ENCODE measurements at places on chromosomes 1 and 21.
A peak's percentile ranks its signal among the peaks of the same experiment; 100 is the strongest.

DNA sequence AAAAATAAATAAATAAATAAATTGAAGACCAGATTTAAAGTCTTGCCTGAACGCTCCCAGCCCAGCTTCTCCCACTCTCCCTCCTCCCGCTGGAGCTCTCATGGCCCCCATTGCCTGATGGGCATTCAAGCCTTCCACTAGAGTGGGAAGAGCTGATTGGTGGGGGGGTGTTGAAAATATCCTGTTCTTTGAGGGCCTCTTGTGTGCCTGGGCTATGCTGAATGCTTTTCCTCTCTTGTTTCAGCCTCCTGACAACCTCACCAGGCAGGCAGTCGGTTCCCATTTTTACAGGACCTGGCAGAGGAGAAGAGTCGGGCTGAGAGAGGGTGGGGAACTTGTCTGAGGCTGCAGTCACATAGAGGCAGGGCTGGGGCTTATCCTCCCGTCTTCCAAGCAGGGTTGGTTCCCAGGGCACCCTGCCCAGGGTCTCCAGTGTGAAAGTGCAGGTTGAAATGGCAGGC is 59.2 kb upstream of the SSBP3 start:
- no peak for DNase-seq

GRCh38 chr1:29812408-29813135 is 576.2 kb downstream of the PTPRU start:
- no peak for DNase-seq

- DNase-seq: peak; percentile 48
These were observed 9.8 kb upstream of the CELSR2 start for GRCh38 chr1:109239409-109240068.

DNA sequence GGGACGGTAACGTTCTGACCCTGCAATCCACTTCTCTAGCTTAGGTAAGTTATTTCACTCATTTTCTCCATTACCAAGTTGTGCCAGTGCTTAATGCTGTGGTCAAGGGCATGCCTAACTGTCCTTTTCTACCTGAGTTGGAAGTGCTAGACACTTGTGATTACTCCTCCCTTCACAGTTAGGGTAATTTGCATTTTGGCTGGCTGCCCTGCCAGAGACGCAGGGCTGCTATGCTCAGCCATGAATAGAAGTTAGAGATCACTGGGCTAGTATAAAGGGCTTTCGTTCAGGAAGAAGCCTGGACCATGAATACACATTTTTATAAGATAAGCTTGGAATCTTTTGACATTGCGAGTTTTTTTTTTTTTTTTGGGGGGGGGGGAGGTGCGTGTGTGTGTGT is 633.2 kb upstream of the NEGR1 start:
- no peak for DNase-seq

GRCh38 chr21:28200726-28201125 is 792.0 kb downstream of the LTN1 start:
- no peak for DNase-seq

DNA sequence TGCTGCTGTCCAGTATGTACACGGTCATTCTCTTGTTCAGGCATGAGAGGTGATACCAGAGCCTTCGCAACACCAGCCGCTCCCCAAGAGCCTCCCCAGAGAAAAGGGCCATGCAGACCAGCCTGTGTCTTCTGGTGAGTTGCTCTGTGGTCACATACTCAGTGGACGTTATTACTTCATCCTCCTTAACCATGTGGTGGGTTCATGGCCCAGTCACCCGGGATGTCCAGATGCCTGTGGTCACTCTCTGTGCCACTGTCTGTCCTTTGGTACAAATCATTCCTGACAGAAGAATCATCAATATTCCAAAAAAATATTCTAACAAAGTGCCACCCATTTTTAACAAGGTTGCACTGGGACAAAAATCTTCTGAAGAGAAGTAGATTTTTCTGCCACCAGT is 8.8 kb upstream of the ZNF124 start:
- DNase-seq: no peak

- DNase-seq: peak; percentile 54
These were observed 358 bp downstream of the TSPAN2 start for GRCh38 chr1:115088871-115089419.

DNA sequence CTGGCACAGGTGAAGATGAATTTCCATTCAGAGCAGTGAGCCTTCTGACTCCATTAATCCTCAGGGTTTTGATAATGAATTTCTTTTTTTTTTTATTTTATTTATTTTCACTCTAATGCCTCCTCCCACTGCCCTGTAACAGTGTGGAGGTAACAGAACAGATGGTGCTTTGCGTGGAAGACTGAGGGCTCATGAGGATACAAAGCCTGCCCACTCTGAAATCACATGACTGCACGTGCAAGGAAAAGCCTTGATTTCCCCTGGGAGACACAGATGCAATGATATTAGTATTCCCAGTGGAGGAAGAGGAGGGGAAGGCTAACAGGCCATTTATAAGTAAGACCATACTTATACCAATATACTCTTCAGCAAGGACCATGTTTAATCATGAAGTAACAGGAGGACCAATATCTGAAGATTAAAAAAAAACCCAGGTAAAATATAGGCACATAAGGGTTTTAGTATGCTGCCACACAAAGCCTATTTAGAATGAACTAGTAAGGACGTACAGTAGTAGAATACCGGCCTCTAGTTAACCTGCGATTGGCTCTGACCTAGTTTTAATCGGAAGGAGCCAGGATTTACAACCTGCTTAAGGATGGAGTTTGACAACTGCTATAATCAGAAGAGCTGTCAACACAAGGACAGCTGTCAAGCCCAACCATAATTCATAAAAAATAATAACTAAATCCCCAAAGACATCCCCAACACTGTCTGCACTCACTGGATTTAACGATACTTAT is 69.6 kb downstream of the LHX4 start:
- peak; percentile 98 for DNase-seq

GRCh38 chr1:201134405-201134804 is 7.4 kb upstream of the ASCL5 start:
- DNase-seq: no peak

DNA sequence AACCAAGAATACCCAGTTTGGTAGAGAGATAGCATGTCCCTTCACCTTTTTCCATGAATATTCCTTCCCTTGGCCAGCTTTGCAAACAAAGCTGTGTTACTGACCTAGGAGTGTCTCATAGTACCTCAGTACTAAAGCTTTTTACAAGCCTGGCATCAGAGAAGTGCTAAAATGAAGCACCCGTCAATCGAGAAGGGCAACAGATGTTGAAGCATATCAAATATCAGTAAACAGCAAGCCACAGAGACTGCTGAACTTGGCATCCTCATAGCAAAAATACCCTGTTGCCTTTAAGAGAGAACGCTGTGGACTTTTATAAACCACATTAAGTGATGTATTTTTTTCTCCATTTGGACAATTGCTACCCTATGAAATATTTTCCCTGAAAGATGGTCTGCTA is 128.6 kb upstream of the HOOK1 start:
- DNase-seq: peak; percentile 97

- DNase-seq: no peak
These were observed 15.9 kb upstream of the PLCH2 start for GRCh38 chr1:2460203-2460602.
